ENCODE measurements at places on chromosomes 16 and 17.

DNA sequence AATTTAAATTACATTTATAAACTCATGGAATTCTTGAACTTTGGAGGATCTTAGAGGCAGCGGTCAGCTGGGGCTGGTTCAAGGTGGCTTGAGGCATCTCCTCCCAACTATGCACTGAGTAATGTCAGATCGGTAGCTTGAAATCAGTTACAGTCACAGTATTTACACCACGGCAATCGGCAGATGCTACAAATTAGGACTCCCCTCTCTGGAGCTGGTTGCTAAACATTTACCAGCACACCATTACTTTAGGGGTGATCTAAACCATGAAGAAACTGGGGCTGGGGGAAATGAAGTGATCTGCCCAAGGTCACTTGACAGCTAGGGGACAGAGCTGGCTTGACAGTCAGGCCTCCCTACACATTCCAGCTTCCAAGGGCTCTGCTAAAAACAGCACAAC, 137.6 kb downstream of the IRX3 start:
- DNase-seq: no peak

GRCh38 chr16:53356478-53357207, 77.6 kb upstream of the RBL2 start:
- no peak for DNase-seq

GRCh38 chr16:52398491-52398960, 148.4 kb downstream of the TOX3 start:
- DNase-seq: no peak

DNA sequence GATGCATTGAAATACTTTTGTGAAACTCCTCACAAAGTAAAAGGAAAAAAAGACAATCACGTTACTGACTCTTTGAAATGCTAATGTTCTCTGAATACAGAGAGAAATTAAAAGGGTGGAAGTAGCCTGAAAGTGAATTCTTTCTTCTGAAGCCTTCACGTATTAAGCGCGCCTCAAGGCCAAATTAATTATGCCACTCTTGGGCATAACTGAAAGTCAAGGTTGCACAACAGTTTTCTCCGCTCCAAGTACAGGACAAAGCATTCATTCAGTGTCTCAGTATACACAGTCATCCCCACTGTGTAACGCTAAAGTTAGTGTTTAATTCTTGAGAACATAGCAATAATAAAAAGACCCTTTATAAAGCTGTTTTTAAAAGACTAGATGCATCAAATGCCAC, 21.5 kb downstream of the PARN start:
- no peak for DNase-seq

DNA sequence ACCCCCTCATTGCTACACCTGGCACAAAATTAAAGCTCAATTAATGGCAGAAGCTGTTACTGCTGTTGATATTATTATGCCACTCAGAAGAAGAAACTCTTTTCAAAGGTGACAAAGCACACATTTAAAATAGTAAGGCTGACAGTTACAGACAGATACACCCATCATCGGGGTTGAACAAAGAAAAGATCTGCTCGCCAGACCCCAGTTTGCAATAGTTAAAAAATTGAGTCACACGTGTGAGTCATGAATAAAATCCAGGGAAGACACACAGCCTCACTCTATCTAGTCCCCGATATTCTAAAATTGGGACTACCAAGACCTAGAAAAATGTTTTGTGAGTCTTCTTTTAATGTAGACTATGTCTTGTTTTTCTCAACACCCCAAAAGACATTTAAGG, 330.0 kb upstream of the SOX9 start:
- DNase-seq: no peak

- no peak for DNase-seq
Measured at GRCh38 chr16:11604783-11605563, 18.3 kb upstream of the LITAF start.

GRCh38 chr17:81165246-81166032, at the start of gene PVALEF:
Gene PVALEF (plus strand): TSS chr17:81165507. CDS start chr17:81181227, 15,720 bp downstream.
- no peak for DNase-seq

GRCh38 chr17:16100737-16101400, 101.2 kb downstream of the TTC19 start:
- DNase-seq: no peak

DNA sequence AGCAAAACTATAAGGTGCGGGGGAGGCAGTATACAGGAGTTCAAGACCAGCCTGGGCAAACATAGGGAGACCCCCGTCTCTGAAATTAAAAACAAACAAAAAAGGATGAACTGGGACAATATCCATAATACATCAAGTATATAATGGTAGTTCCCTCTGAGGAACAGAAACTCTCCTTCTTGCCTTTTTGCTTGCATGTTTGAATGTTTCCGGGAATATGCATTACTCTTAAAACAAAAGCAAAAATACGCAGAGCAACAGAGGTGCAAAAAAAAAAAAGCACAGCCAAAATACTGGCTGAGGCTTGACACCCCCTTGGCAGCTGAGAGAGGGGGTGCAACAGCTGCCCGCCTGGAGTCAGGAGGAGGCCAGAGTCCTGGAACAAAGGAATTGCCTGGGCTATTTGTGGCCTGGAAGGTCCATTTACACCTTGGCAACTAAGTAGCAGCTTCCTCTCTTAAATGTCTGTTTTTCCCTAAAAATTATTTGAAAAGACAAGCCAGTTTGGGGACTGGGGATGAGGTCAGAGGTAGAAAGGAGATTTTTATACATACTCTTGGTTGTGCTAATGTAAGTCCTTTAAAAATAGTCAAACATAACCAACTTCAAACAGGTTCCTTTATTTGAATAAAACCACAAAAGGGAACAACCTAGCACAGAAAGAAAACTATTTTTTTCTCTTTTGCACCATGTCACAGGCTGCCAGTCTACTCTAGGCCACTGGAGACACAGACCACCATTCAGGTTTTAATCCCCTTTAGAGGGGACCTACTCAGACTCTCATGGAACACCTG, 19.5 kb downstream of the USP7 start:
- no peak for DNase-seq

DNA sequence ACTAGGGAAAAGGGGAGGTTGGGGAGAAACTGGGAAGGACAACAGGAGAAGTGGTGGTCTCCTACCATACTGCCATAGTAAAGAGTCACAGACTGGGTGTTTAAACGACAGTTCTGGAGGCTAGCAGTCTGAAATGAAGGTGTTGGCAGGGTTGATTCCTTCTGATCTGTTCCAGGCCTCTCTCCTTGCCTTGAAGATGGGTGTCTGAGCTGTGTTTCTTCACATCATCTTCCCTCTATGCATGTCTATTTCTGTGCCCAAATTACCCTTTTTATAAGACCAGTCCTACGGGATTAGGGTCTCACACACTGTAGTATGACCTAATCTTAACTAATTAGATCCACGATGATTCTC, 79.8 kb upstream of the TMEM97 start:
- DNase-seq: no peak

DNA sequence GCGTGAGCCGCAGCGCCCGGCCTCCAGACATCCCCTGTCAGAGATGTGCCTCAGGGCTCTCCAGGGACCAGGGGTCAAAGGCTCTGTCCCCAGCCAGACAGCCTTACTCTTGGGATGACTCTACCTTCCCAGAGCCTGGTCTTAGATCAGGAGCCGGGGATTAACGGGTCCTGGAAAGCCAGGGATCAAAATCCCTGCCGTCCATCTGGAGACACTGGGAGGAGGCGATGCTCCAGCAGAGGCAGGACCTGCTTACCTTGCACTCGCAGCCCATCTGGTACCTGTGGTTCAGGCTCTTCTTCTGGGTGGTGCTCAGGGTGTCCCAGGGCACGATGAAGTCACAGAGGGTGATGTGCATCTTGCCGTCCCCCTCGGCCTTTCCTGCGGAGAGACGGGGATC, 16.7 kb upstream of the USP36 start:
- no peak for DNase-seq

DNA sequence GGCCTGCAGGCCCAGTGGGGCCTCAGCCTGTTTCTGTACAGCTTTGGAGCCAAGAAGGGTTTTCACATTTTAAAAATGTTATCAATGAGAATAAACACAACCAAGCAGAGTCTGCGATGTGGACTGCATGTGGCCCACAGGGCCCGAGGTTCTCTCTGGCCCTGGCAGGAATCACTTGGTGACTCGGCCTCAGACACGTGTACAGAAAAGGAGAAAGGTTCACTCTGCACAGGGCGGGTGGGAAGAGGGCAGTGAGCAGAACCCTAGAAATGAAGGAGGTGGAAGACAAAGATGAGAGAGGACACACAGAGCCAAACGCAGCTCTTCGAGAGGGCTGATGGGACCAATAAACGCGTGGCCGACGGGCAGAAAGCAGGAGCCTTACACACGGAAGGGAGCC, 11.6 kb upstream of the ZNF750 start:
- no peak for DNase-seq

DNA sequence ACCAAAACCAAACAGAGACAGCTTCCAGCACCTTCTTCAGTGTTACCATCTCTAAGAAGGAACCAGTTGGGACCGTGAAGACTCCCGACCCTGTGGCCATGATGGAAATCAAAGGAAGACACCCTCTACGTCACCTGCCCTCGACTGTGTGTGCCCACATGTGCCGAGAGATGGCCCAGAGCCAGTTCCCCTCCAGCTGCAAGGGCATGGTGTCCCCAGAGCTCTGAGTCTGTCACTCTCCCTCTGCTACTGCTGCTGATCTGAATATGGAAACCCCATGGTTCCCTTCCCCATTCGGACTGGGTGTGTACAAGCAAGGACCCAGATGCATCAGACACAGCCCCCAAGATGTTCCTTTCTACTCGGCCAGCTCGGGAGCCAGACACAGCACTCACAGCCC, 76.4 kb downstream of the SOCS1 start:
- DNase-seq: no peak

GRCh38 chr17:36593656-36594316, 2.1 kb downstream of the DHRS11 start:
- DNase-seq: no peak

DNA sequence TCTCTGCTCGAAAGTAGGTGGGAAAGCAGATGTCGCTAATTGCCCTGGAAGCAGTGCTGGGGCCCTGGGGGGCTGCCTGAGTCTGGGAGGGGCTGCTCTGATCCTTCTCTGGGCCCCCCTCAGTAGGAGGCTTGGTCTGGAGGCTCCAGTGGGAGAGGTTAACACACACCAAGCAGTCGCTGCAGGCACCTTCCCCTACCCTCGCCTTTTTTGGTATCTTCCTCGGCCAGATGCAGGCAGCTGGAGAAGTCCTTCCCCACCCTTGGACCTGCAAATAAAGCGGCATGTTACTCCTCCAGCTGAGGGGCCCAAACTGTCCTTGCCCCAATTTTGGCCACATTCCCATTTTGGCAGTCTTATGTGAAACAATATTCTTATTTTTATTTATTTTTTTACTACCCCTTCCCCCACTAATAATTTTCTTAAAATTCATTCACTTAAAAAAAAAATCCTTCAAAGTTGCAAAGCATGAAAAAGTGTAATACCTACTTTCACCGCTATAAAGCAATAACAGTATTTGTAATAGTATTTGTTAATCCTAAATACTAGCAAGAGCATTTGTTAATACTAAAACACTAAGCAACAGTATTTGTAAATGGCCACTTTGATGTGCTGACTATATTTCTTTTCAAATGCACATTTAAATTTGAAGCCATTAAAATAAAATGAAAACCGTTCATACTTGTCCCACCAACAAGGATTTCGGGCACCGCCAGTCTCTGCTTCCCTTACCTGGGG, 15.0 kb downstream of the C16orf46 start:
- DNase-seq: no peak
